ENCODE measurements at places on chromosomes 11 and 22. TPM values are rescaled to one million over a fixed set of nuclear protein-coding genes. Genes with fewer than 3 reads are reported as not detected.

DNA sequence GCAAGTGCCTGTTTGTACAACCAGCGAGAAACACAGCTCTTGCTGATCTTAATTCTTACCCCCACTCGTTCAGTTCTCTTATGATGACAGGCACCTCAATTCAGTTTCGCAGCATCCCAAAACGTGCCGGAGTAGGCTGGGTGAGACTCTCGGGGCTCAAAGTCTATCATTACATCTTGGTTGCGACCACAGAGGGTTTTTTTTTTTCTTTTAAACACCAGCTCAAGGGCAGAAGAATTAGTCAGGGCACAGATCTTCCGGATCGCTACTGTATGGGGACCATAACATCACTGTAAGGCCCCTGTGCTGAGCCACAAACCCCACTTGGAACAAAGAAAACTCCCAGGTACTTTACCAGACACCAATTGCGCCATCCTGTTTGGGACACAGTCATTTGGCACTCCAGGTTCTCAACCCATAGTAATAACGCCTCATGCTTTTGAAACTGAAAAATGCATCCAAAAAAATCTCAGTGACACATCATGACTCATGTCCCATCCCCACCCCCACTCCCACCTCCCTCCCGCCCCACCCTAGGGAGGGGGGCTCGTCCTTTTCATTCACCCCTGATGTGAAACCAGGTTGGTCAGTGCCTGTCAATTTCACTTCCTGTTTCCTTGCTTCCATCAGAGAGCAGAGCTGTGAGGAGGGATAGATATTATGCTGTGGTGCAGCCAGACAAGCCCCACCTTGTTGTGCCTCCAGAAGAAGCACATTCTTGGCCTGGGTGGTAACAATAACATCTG, 41.0 kb upstream of the CD5 start:
- no peak for DNase-seq

DNA sequence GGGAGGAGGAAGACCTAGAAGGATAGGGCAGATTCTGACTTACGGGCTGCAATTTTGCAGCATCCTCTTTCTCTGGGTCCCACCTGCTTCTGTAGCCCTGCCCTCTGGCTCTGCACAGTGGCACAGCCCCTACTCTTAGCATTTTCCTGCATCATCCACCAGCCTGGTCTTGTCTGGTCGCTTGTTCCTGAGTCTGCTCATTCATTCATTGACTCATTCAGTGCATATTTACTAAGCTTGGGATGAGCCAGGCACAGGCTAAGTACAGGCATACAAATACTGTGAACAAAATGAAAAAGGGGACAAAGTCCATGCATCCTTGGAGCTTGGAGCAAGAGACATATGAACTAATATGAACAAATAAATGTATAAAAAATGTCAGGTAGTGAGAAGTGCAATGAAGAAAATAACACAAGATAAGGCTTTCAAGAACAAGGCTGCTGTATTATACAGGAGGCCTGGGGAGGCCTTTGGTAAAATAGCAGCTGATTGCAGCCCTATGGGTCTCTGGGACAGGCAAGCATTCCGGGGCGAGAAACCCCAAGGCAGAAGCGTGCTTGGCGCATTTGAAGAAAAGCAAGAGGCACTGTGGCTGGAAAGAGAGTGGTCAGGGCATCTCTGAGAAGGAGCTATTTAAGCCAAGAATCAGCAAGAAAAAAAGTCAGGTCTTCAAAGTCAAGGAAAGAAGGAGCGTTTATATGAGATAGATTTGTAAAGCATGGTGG, 108.0 kb upstream of the ALX4 start:
- no peak for DNase-seq

DNA sequence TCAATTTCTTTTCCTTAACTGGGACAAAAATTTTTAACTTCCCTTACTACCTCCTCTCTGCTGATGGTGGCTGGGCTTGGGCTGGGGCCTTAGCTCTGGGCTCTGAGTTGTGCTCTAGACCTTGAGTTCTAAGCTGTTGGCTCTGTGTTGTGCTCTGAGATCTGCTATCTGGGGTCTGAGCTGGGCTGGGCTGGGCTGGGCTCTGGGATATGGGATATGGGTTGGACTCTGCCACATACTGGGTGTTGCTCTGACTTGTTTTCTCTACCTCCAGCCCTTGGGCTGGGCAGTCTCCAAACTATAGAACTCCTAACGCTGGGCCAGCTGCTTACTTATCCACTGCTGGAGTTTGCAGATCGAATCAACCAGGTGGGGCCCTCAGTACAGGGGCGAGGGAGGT, 41.9 kb downstream of the DNHD1 start:
- DNase-seq: no peak

DNA sequence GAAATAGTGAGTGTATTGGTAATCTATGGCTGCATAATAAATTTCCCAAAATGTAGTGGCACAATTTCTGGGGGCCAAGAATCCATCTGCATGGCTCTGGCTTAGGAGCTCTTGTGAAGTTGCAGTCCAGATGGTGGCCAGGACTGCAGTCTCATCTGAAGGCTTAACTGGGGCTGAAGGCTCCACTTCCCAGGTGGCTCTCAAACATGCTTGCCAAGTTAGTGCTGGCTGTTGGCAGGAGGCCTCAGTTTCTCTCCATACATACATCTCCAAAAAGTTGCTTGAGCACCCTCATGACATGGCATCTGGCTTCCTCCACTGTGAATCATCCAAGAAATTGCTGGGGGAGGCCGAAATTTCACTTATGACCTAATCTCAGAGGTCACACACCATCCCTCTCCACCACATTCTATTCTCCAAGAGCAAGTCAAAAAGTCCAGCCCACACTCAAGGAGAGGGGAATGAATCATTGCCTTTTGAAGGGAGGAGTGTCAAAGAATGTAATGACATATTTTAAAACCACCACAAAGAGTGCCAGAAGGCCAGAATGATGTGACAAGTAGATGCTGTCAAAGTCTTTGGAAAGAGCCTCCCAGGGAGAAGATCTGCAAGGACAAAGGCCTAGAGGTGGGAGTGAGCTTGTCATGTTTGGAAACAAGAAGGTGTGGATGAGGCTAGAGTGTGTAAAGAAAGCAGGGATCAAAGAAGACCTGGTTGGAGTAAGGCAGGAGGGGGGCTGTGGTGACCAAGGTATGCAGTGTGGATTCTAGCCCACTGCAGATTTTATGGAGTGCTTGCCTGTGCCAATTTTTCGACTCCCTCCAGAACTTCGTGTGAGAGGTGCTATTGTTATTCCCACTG, 566.2 kb downstream of the MIAT start:
- DNase-seq: peak; percentile 53

GRCh38 chr11:20089367-20089766, 70.9 kb downstream of the DBX1 start:
- DNase-seq: no peak

DNA sequence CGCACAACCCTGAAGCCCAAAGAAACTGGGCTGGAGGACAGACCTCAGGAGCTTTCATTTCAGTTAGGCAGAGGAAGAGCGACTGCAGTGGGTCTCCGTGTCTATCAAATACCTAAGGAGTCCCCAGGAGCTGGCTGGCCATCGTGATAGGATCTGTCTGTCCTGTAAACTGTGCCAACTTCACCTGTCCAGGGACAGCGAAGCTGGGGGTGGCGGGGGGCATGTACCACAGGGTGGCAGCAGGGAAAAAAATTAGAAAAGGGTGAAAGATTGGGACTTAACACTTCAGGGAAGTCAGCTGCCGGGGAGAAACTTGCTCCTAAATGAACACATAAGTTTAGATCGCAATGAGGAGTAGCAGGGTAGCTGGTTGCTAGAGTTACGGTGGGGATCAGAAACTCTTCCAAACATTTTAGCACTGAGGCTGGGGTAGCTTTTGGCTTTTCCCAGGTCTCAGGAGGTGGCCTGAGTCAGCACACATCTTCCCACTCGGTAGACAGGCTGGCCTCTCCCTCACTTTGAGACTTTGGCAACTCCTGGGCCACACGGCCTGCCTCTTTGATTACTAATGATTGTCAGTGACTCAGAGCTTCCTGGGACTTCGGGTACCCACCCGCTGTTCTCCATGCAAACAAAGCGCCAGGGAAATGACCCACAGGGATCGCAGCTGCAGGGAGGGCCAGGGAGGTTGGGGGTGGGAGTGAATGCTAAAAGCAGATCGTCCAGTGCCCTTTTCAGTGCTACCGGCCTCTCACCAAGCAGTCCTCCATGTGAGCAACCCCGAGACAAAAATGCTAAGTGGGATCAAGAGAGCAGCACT, 2.9 kb upstream of the MTFP1 start:
- peak; percentile 87 for DNase-seq

CELSR1 gene
- total RNA-seq: 1.7 TPM

OR52I2 gene
- not detected for total RNA-seq
